PC-3 (cell line): ENCODE measurements at places on chromosomes 11 and 22. TPM values are rescaled to one million over a fixed set of nuclear protein-coding genes. Genes with fewer than 3 reads are reported as not detected.

MMP13 gene
- 2.4 and 2.6 TPM in 2 replicates for total RNA-seq

MED17 gene
- 50.6 and 58.5 TPM in 2 replicates for total RNA-seq

MS4A5 gene
- total RNA-seq = not detected in 2 replicates

SLC36A4 gene
- total RNA-seq = 10.5 and 21.3 TPM in 2 replicates

MS4A4A gene
- not detected in 2 replicates for total RNA-seq

RAB39A gene
- total RNA-seq = not detected in 2 replicates

GRCh38 chr11:117835576-117835975 lies 11.0 kb upstream of the FXYD2 start:
- H3K4me1 ChIP-seq = no peaks in the 10 kb centered on the region
- no peaks in the 10 kb centered on the region for H3K36me3 ChIP-seq
- H3K27ac ChIP-seq = no peak overlapping the region
- DNase-seq = no peak
- peaks cover 96% of the 10 kb centered on the region for H3K27me3 ChIP-seq
- H3K4me3 ChIP-seq = no peak overlapping the region

DNA sequence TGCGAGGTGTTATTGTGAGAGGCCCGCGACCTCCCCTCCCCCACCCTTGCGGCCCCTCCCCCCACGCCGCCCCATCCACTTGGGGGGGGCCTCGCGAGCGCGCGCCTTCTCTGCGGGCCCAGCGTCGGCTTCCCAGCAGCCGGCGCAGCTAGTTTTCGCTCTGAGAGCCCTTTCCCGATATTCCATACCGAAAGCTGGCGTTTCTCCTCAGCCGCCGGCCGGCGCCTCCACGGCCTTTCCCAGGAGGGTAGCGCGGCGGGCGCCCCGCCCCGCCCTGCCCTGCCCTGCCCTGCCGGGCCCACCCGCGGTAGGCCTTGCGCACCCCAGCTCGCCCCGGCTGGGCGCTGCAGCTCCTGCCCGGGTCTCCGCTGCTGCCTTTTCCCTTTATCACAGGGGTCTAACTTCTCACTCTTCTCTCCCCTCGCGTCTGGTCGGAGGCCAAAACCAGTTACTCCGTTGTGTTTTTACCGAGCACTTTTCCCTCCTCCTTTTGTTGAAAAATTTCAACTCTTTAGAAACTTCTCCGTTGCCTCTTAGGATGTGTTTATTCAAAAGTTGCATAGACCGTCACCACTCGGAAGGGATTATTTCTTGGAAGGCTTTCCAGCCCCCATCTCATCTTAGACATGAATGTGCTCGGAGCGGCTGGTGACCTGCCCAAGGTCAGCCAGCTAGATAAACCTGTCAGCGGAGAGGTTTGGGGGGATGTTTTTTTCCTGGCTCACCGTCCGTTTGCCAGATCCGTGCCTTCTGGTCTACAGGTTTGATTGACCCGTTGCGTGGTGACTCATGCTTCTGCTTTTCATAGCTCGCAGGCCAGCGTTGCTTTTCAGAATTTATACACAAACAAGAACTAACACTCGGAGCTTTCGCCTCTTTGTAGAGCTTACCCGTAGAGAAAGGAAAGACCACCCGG lies 648 bp downstream of the PAFAH1B2 start:
- H3K36me3 ChIP-seq = peaks cover 17% of the 10 kb centered on the region
- DNase-seq = peak; percentile 79
- H3K4me1 ChIP-seq = peaks cover 13% of the 10 kb centered on the region; the same call in 1 of the 2 replicates
- peak overlapping the region; percentile 81 for H3K4me3 ChIP-seq
- no peaks in the 10 kb centered on the region for H3K27me3 ChIP-seq

- H3K27me3 ChIP-seq = no peaks in the 10 kb centered on the region
- peaks cover 31% of the 10 kb centered on the region for H3K4me1 ChIP-seq
- H3K27ac ChIP-seq = peak overlapping the region; percentile 37
- no peak for DNase-seq
- H3K36me3 ChIP-seq = peaks cover 10% of the 10 kb centered on the region; the same call in 1 of the 2 replicates
Observed at GRCh38 chr11:831961-832528, 707 bp upstream of the CD151 start.

DNA sequence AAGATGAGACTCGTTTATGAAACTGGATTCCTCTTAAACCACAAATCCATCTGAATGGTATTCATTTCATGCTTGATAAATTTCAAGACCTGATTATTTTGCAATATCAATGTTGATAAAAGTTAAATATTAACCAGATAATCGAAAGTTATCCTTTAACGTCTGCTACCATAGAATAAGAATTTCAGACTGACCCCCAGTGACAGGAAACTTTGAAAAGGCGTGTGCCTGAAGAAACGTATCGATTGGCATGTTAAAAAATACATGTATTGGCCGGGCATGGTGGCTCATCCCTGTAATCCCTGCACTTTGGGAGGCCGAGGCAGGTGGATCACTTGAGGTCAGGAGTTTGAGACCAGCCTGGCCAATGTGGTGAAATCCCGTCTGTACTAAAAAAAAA lies 13.9 kb downstream of the SCGB1A1 start:
- no peak overlapping the region for H3K4me3 ChIP-seq
- peaks cover 18% of the 10 kb centered on the region for H3K4me1 ChIP-seq
- no peak for DNase-seq
- no peak overlapping the region for H3K27ac ChIP-seq

GRCh38 chr11:11813288-11813962 lies 28.3 kb upstream of the USP47 start:
- no peak overlapping the region for H3K4me3 ChIP-seq
- H3K27ac ChIP-seq = no peak overlapping the region
- peaks cover 7% of the 10 kb centered on the region; the same call in 1 of the 2 replicates for H3K4me1 ChIP-seq
- DNase-seq = peak; percentile 80

DNA sequence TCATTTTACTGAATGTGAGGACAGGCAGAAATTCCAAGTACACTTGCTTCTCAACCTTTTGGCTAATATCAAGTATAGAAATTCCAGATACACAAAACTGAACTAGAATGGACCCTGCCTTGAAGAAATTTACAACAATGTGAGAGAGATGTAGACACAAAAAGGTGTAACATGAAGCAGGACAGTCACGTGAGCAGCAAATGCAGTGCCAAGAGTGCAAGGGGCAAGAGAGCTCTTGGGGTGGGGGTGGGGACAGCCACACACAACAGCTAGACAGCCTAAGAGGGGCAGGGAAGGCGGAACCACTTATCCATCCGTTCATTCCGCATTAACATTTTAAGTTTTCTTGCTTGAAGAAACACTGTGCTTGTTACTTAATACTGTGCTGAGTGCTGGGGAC lies 28.9 kb downstream of the PLEKHA7 start:
- peaks cover 21% of the 10 kb centered on the region for H3K4me1 ChIP-seq
- H3K27ac ChIP-seq = no peak overlapping the region
- H3K27me3 ChIP-seq = no peaks in the 10 kb centered on the region
- DNase-seq = no peak
- no peaks in the 10 kb centered on the region for H3K36me3 ChIP-seq
- H3K4me3 ChIP-seq = no peak overlapping the region

DNA sequence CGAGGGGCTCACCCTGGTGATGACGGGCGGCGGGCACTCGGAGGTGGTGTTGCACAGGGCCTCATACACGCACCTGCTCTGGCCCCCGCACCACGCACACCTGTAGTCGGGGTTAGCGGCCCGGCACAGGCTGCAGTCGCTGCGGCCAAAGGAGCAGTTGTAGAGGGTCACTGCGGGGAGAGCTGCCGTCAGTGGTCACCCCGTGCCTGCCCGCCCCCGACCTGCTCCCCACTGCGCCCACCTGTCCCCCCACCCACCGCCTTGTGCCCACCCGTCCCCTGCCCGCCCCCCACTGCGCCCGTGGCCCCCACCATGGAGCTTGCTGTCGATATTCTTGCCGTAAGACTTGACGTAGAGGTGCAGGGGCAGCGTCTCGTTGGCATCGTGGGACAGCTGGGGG lies 13.6 kb upstream of the MAPK11 start:
- H3K4me3 ChIP-seq = no peak overlapping the region
- no peak for DNase-seq
- H3K36me3 ChIP-seq = peaks cover 13% of the 10 kb centered on the region; the same call in 1 of the 2 replicates
- no peaks in the 10 kb centered on the region for H3K27me3 ChIP-seq
- peaks cover 16% of the 10 kb centered on the region for H3K4me1 ChIP-seq
- no peak overlapping the region for H3K27ac ChIP-seq

GRCh38 chr11:1733009-1733715 lies 17.2 kb downstream of the IFITM10 start:
- DNase-seq = no peak
- no peaks in the 10 kb centered on the region for H3K36me3 ChIP-seq
- no peak overlapping the region for H3K4me3 ChIP-seq
- H3K27ac ChIP-seq = no peak overlapping the region

DNA sequence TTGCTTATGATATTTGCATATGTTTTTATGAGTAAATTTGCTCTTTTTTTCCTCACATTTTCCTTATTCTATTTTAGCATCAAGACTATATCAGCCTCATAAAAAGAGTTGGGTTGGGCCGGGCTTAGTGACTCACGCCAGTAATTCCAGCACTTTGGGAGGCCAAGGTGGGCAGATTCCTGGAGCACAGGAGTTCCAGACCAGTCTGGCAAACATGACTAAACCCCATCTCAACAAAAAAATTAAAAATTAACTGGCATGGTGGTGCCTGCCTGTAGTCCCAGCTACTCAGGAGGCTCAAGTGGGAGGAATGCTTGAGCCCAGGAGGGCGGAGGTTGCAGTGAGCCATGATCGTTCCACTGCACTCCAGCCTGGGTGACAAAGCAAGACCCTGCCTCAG lies 148.8 kb upstream of the ANO5 start:
- no peaks in the 10 kb centered on the region for H3K27me3 ChIP-seq
- no peaks in the 10 kb centered on the region for H3K4me1 ChIP-seq
- no peaks in the 10 kb centered on the region for H3K36me3 ChIP-seq
- no peak for DNase-seq

- peaks cover 14% of the 10 kb centered on the region for H3K4me1 ChIP-seq
- no peak for DNase-seq
- no peak overlapping the region for H3K27ac ChIP-seq
- H3K36me3 ChIP-seq = no peaks in the 10 kb centered on the region
- no peak overlapping the region for H3K4me3 ChIP-seq
Observed at GRCh38 chr11:69509846-69510390, 28.5 kb downstream of the LINC01488 start.
